NCI-H1048 (cell line): ENCODE measurements at places on chromosomes 7 and 10.
A peak's percentile ranks its signal among the peaks of the same experiment; 100 is the strongest.

- no peak for DNase-seq
Observed at GRCh38 chr10:91412354-91413087, 2.4 kb downstream of the HECTD2 start.

DNA sequence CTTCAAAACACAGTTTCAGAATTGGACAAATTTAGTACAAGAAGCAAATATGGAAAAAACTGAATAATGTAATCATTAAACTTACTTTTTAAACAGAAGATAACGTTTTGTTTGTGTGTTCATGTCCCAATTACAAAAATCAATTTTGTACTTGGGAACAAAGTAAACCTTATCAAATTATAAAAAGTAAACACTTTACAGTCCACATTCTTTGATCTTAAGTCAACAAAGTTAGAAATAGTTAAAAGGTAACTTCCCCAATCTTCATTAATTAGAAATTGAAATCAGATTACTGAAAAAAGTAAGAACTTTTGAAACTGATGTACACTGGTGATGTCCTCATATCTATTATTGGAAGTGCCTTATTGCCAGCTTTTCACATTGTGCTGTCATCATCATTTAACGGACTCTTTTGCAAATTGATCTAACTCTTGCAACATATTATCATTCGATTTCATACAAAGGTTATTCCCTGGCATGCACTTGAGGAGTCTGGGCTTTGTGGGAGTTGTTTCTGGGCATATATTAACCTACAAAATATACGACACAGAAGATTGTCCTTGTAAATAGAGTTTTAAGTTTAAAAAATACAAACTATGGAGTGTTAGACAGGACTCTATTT, 15.1 kb upstream of the CYP2E1 start:
- no peak for DNase-seq

DNA sequence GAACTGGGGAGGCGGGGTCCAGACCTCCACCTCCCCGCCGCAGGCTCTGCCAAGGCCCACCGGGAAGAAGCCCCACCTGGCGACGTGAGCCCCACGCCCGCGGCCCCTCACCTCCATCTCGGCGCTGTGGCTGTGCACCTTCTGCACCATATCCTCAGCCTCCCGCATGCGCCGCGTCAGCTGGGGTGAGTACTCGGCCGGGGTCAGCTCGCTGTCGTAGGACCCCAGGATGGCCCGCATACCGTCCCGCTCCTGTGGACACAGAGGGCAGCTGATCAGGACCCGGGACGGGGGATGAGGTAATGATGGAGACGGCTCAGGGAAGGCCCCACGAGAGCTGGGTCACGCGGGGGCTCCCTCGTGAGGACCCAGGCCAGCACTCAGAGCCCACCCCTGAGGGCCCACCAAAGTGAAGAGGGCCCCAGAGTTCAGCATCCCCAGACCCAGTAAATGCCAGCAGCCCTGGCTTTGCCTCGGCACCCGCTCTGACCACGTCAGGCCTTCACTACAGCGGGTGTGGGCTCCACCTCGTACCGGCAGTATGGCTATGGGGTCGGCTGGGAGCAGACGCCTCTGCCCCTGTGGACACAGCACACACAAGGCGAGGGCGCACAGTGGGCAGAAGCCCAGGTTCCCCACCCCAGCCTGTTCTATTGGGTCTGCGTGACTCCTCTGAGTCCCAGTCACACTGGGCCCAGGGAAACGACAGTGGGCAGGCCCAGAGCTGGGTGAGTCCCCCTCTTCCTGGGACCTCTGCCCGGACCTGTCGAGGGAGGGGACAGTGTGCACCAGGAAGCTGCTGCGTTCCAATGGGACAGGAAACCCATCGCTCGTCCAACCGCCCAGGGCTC, 218.1 kb downstream of the MAD1L1 start:
- DNase-seq, result no peak

GRCh38 chr7:158549616-158550393, 37.8 kb downstream of the PTPRN2 start:
- DNase-seq, result no peak

- no peak for DNase-seq
Observed at GRCh38 chr7:73891178-73891885, 30.4 kb downstream of the TMEM270 start.

DNA sequence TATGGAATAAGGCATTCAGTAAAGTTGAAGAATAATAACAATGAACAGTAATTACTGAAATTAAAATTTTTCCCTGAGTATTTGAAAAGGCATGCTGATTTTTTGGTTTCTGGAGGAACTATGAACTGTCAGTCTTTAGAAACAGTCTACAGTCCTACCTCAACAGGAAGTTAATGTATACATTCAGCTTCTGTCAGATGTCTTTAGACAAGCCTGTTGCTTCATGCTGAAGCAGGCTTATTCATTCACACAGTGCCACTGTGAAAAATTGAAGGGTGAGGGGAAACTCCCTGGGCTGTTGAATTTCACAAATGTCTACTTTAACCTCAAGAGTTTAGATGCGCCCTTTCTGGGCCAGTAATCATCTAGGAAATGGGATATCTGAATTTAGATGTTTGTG, 3.5 kb downstream of the NRF1 start:
- DNase-seq, result peak; percentile 52

GRCh38 chr10:27628621-27629020, 117.0 kb downstream of the MKX start:
- DNase-seq, result no peak
